ACHN (cell line): ENCODE measurements at places on chromosomes 7 and 10.

- DNase-seq = no peak
Observed at GRCh38 chr10:77888356-77888703, 38.2 kb downstream of the DLG5 start.

- DNase-seq = peak; percentile 30
Observed at GRCh38 chr7:1176891-1177373, 16.9 kb upstream of the ZFAND2A start.

- no peak for DNase-seq
Observed at GRCh38 chr10:79385804-79386531, 38.7 kb downstream of the PPIF start.

DNA sequence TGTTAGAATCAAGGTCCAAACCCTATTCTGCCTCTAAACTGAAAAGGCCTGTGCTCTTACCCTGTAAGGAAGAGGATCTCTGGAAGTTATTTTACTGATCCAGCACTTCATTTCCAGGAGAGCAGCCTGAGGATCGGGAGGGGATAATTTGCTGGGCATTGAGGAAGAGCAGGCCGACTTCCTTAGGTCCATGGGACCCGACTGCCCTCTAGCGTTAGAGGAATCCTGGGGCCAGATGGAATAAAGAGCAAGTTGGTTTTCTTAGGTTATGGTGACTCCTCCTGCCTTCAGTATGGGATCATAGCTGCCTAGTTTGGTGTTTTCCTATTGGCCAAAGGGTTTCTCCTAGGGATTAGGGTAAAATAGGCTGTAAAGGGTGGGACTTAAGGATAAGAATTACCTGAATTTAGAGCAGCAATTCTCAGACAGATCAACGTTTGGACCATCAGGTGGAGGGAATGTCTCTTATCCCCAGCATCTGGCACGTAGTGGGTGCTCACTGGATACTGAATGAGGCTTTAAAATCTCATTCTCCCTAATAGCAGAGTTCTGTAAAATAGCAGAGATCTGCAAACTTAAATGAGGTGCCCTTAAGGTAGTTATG lies 40.0 kb upstream of the SORBS1 start:
- DNase-seq = peak; percentile 90

DNA sequence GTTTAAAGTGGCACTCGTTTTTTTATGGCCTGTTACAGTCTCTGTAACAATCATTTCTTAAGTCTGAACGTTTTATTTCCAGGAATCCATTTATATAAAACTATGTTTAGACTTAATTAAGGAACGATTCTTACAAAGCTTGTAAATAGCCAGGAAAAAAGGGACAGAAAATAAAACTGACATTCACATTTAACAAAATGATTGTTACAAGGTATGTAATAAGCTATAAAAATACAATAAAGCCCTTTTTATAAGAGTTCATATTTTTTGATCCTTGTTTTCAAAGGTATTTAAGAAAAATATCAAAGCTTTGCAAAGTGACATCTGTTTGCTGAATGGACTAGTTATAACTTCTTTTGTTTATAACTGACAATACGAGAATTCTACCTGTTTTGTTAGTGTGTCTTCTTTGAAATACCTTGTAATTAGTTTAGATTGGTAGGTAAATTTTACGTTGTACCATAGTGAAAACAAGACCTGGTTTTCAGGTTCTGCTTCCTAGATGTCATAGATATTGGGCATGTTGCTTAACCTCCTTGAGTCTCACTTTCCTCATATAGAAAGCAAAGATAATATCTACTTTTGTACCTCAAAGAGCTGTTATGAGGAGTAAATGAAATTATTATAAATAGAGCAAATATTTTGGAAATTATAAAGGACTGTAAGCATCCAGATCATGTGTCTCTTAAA lies 25.8 kb downstream of the BTRC start:
- DNase-seq = no peak

- DNase-seq = no peak
Observed at GRCh38 chr7:73359746-73360375, 31.9 kb downstream of the FKBP6 start.
